ENCODE measurements at places on chromosomes 12 and 14.

DNA sequence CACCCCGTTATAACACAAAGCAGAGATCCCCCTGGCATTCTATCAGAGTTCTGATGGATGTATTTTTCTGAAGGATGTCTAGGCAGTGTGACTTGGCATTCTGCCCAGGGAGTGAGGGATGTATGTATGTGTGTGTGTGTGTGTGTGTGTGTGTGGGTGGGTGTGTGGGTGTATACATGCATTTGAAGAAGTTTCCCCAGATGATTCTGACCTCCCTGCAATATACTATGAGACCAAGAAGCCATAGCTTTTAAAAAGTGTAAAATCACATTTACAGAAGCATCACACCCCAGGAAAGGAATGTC lies 59.7 kb upstream of the NAP1L1 start:
- DNase-seq: no peak

DNA sequence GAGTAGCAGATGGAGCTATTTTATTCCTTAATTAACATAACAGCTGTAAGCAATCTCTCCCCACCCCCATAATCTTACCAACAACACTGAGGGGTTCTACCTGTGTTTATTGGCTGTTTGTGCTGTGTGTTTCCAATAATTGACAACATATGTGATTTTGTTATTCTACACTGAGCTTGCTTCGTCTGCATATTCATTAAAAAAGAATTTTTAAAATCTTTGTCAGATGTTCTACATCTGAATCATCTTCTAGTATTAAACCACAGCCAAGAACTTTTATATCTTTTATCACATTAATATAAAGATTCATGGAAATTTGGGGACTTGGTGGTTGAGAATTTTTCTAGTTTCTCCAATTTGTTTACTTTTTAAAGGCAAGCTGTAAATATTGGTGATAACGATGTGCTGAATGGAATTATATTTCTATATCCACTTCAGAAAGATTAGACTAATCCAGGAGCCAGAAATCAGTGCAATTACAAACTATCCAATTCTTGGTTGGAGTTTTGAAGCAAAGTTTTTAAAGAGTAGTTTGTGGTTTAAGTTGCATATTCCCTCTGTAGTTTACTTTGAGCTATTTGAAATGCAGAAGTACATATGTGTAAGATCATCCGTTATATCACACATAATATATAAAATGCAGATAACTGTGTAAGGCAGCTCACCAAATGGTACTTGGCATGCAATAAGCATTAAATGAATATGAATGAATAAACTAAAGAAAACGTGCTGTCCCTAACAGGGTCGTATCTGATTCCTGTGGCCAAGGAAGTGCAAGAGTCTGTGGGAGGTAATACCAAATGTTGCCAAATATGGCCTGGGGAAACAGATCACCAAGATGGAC lies 206.9 kb downstream of the PELI2 start:
- no peak for DNase-seq

- DNase-seq: no peak
Measured at GRCh38 chr12:123102366-123102765, 48.5 kb downstream of the PITPNM2 start.

DNA sequence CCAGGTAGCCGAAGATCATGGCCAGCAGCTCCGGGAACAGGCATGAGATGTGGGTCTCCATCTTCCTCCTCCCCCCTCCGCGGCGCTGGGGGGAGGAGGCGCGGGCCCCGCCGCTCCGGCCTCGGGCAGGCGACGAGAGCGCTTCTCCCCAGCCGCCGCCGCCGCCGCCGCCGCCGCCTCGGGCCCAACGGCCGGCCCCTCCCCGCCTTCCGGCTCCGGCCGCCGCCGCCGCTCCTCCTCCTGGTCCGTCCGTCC lies 448 bp downstream of the FBXL14 start:
- no peak for DNase-seq

GRCh38 chr14:100841761-100842403 lies 16.0 kb downstream of the MEG3 start:
- no peak for DNase-seq

- DNase-seq: peak; percentile 31
Measured at GRCh38 chr14:101360054-101360911, 201.0 kb upstream of the DIO3 start.

DNA sequence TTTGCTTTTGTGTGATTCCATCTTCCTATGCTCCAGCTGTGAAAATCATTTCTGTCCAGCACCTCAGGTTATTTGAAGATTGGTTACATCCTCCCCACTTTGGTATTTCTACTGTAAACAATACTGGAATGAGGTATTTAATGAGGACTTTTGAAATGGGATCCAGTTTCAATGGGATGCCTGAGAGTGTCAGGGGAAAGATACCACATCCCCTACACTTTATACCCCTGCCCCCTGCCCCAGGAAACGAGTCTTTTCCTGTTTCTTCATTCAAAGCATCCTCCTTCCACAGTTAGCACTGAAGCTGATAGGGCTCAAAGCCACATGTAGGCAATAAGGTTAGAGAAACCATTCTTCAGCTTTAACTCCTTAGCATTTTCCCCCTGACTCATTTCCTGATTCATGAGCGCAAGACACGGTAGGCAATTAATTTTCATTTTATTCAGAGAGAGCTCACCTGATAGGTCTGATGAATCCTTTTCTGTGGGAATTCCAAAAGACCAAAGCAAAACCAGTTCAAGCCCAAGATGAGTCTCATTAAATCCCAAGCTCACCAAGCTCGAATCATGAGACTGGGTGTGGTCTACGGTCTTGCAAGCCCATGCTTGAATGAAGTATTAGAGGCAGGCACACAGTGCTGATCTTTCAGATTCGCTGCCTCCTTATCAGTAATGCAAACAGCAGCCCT lies 143.6 kb upstream of the CRY1 start:
- DNase-seq: no peak

- DNase-seq: no peak
Measured at GRCh38 chr14:95547626-95548327, 12.9 kb downstream of the GLRX5 start.

GRCh38 chr14:58662018-58662417 lies 24.3 kb downstream of the DACT1 start:
- no peak for DNase-seq

- peak; percentile 44 for DNase-seq
Measured at GRCh38 chr14:34498684-34499412, 36.8 kb upstream of the SPTSSA start.

DNA sequence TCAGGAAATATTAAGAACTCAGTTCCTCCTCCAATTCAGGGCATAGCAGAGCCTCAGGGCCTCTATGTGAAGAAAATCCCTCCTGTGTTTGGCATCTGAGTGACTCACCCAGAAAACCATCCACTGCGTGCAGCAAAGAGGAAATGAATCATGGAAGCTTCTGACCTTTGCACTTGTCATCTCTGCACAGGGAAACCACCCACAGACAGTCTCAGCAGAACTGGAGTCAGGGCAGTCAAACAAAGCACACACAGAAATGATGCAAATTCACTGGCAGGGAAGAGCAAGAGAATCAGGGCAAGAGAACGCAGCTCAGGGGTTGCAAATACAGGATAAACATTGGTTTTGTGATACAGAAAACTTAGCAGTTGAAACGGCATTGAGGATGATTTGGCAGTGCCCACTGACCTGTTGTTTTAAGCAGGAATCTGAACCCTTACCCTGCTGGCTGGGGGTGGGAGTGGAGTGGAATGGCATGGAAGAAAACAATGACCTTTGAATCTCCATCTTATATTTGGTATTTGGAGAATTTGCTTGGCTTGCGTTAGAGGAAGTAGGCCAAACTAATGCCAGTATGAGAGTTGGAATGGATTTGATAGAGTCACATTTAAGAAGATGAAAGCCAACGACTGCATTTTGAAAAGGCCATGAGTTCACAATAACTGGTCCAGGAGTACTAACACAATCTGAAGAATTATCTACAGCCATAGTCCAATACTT lies 53.5 kb downstream of the PHLDA1 start:
- peak; percentile 82 for DNase-seq

DNA sequence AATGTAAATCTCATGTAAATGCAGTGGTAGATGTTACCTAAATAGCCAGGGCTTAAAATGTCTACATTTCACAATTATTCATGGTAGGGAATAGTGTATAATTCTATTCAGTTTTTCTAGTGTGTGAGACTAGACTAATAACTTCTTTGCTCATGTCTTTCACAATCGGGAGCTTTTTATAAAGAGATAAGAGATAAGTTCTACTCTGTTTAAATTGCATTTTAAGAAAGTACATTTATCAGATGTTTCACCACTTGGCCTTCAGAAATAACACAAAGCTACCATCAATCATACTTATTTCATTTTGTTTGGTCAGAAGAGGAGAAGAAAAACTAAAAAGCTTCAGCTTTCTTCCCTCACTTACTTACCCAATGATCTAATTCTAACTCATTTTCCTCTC lies 725.5 kb upstream of the FLRT2 start:
- DNase-seq: no peak

DNA sequence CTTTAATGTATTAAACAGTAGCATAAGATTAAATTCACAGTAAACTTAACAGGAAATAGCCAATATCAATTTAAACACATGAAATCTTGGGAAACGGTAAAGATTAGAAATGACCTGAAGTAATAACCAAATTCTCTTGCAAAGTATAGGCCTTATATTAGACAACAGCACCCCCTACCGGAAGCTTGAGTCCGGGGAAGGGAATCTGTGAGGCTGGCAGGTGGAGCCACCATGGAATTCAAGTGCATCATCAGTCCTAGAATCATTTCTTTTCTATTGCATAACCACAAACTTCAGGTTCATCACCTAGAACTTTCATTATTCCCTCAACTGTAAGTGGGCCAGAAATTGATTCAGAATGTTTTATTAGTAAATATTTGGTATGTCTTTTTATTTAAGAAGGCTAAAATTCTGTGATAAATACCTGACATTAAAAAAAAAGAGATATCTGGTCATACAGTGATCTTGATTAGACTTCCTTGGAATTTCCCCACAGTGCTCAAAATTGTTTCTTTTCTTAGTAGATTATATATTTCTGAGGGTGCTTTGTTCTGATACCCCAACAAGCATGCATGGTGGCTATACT lies 48.6 kb downstream of the AP5M1 start:
- DNase-seq: peak; percentile 51

GRCh38 chr12:70831543-70831942 lies 89.0 kb downstream of the PTPRR start:
- DNase-seq: no peak

DNA sequence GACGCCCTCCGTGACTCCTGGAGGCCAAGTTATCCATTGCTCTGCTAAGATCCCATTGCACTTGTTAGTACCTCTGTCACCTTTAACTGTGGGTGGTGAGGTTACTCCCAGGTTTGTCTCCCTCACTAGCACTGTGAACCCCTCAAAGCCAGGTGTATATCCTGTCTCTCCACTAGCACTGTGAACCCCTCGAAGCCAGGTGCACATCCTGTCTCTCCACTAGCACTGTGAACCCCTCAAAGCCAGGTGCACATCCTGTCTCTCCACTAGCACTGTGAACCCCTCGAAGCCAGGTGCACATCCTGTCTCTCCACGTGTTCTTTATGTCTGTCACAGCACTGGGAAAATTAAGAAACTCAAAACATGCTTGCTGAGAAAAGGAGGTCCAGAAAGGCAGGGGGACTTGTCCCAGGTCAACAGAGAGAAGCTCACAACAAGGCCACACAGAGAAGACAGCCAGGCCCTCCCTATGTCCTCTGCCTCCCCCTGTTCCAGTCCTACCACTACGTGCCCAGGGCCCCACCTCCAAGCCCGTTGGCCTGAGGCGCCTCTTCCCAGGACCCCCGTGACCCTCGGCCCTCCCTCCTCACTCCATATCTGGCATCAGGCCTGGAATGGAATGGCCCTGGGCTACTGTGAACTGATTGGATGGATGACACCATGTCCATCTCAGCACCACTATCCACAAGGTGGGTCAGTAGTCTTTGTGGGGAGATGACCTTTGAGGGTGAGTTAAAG lies 26.4 kb upstream of the FKBP4 start:
- DNase-seq: no peak

DNA sequence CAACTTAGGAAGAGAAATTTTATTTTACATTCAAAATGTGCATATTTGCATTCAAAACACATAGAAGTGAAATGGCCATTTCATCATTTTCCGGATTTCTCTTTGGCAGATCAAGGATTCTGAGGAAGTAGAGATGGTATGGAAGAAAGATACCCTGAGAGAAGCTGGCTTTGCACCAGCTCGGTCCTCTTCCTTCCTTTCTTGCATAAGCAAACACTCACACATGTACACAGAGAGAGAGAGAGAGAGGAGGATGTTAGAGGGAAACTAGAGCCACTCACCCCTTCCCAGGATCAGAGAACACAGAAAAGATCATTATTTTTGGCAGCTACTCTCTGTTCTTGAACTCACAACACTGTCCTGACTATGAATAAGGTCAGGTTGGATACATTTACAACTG lies 15.6 kb upstream of the PLEKHD1 start:
- no peak for DNase-seq

- DNase-seq: peak; percentile 8
Measured at GRCh38 chr12:89117448-89118034, 234.8 kb downstream of the DUSP6 start.

DNA sequence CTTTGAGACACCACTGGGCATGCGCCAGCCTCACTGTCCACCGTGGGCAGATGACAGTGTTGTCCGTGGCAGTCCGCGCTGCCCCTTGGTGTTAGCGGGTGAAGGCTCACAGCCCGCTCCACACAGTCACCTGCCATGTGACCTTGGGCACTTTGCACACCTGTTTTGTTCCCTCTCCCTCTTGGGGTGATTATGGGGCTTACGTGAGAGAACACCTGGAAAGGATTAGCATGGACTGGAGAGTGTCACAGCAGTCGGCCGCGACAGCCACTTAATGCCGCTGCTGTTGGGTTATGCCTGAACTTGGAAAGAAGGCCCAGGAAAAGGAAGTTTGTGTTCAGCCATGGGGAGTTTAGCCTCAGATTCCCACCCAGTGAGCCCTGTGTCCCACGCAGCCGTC lies 94.2 kb downstream of the DDX51 start:
- DNase-seq: no peak

DNA sequence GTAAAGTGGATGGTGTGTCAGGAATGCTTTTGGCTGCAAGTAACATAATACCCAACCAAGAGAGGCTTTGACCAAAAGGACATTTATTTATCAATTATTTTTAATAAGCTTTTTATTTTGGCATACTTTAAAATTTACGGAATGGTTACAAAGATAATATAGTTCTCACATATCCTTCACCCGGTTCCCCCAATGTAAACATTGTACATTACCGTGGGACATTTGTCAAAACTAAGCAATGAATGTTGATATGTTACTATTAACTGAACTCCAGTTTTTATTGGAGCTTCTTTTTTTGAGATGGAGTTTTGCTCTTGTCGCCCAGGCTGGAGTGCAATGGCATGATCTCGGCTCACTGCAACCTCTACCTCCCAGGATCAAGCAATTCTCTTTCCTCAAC lies 23.0 kb downstream of the CCDC63 start:
- DNase-seq: no peak

- DNase-seq: peak; percentile 82
Measured at GRCh38 chr14:64510825-64511671, 6.5 kb downstream of the ZBTB1 start.

DNA sequence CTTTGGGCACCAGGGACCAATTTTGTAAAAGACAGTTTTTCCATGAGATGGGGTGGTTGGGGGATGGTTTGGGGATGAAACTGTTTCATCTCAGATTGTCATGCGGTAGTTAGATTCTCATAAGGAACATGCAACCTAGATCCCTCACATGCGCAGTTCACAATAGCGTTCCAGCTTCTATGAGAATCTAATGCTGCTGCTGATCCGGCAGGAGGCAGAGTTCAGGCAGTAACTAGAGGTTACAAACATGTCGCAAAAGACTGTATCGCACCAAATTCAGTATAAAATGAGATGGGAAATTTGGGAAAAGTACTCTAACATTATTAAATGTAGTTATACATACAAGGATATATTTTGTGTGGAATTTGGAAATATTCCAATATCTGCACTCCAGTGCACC lies 213.2 kb upstream of the LRFN5 start:
- DNase-seq: no peak

Measured in left colon (tissue), 2 donors.